ENCODE measurements at places on chromosomes 11 and 22.

DNA sequence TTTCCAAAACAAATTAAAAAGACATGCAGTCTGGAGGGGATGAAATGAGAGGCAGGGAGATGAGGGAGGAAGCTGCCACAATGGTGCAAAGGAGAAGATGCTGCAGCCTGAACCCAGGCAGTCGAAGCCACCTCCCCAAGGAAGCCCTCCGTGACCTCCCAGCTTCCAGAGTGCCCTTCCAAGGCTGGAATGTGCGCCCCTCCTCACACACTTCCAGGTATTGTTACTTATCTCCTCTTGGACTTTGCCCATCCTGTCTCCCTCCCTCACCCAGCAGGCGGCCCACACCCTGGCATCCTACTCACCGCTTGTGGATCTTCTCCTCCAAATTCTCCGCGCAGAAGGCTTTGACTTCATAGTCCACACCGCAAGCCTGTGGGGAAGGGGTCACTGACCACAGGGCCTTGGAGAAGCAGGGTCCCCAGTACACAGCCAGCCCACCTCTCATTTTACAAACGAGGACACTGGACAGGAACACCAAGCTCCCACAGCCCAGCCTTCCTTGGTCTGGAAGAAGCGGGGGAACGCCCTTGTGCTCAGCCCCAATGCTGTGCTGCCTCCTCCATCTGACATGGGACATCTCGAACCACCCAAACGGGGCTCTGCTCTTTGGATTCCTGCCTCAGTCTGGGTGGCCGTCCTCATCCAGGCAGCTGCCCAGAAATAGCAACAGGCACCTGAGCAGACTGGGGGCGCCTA, 40.3 kb downstream of the TPBGL start:
- DNase-seq: no peak

- no peak for DNase-seq
Measured at GRCh38 chr11:94925422-94926270, 47.7 kb downstream of the CWC15 start.

GRCh38 chr11:107123022-107123421, 104.7 kb upstream of the GUCY1A2 start:
- DNase-seq: no peak

GRCh38 chr22:41648432-41648831, 27.3 kb downstream of the XRCC6 start:
- DNase-seq: no peak

DNA sequence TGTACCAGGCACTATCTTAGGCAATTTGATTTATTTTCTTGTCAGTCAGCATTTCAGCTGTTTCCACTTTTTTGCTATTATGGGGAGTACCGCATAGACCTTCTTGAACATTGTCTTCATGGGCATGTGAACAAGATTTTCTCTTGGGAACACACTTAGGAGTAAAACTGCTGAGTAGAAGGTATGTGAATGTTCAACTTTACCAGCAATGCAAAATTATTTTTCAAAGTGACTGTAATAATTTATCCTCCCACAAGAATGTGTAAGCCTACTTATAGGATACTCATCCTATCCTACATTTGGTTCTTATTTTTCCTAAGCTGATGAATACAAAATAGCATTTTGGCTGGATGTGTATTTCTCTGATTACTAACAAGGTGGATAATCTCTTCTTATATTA, 132.0 kb upstream of the NAV2 start:
- DNase-seq: no peak

GRCh38 chr22:38236786-38237185, 35.0 kb downstream of the MAFF start:
- no peak for DNase-seq

All from RWPE1 (cell line).